ENCODE measurements at places on chromosomes 5 and 9. TPM values are rescaled to one million over a fixed set of nuclear protein-coding genes. Genes with fewer than 3 reads are reported as not detected.

Gene SPAG8
- polyA plus RNA-seq, result 0.17 TPM

DNA sequence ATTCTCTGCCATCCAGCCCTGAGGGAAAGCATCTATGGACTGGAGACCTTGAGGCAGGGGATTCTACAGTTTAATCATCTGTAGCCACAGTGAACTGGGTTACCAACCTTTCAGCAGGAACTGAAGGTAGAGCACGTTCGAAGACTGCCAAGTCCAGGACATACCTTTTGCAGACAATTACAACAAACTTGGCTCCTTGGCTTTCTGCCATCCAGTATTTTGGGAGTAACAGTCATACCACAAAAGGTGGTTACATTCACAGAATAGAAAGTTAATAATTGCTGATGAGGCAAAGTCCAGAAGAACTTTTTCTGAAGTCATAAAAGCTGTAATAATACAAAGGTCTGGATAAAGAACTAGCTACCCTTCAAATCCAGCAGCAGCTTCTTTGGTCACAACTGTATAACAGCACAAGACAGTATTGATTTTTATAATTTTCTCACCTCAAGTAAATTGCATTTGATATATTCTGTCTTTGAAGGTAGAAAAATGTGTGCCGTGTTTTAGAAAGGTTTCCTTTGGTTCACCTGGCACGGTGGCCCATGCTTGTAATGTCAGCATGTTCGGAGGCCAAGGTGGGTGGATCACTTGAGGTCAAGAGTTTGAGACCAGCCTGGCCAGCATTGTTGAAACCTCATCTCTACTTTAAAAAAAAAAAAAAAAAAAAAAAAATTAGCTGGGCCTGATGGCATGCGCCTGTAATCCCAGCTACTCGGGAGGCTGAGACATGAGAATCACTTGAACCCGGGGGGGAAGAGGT is 236.6 kb downstream of the NR3C1 start:
- DNase-seq, result no peak

GRCh38 chr5:74272831-74273451 is 367.6 kb downstream of the ENC1 start:
- no peak for DNase-seq

GRCh38 chr5:138663009-138663408 is 87.8 kb upstream of the HSPA9 start:
- DNase-seq, result peak; percentile 72
